ENCODE measurements at places on chromosomes 5 and 9.

GRCh38 chr5:55921617-55922016 is 70.5 kb downstream of the IL31RA start:
- no peak for DNase-seq

DNA sequence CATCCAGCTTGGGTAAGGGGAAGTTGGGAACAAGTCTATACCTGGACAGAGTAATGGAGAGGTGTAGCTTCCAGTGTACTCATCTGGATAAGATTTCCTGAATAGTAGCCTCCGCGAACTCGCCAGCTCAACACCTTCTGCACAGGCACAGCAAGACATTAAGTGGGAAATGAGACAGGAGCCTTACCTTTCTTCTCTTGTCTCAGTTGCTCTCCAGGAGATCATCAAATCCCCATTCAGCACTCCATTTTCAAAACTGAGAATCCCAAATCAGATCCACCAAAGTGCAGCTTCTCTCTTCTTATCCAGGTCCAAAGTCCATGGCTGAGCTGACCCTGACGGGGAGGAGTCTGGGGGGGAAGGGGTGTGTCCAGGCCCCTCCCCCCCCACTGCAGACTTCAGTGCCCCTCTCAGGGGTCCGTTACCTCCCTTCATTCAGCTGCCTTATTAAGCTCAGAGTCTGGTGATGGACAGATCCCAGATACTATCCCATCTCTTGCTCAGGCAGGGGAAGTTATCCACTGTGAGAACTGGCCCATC is 5.9 kb upstream of the MGAT1 start:
- no peak for DNase-seq

DNA sequence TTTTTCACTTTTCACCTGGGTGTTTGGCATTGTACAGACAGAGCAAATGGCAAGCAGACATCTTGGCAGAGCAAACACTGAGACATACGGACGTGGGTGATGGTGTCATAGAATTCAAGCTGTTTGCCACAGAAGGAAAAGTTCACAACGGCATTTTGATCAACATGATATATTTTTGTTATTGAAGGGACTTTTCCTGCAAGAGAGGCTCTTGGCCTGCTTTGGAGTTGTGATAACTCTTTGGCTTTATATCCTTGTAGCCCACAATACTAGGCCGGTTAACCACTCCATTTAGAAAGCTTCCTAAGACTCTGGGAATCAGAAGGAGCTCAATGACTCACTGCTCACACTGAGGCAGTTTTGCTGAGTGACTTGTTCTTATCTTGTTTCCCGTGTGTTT is 1038.3 kb downstream of the TLE1 start:
- no peak for DNase-seq

- DNase-seq = no peak
These were observed 65.7 kb downstream of the EFNA5 start for GRCh38 chr5:107604990-107605389.

DNA sequence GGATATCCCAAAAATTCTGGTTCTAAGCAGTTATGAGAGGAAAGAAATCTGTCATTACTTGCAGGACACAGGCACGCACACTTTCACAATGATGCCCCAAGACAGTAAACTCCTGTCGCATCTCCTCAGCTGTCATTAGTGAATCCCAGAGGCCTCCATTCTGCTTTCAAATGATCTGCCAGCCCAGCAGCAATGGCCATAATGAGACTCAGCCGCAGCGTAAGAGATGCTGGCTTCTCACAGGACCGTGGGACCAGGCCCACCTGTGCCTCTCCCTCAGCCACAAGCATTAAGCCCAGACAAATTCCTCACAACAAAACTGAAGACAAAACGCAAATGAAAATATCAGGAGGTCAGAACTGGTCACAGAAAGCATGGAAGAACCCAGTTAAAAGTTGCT is 98.0 kb upstream of the VLDLR start:
- no peak for DNase-seq

- no peak for DNase-seq
These were observed 323.1 kb upstream of the ACTBL2 start for GRCh38 chr5:57805732-57806131.

GRCh38 chr5:151097820-151098767 is 17.3 kb upstream of the TNIP1 start:
- DNase-seq = no peak

- no peak for DNase-seq
These were observed 818.2 kb downstream of the TLR4 start for GRCh38 chr9:118522093-118523028.

DNA sequence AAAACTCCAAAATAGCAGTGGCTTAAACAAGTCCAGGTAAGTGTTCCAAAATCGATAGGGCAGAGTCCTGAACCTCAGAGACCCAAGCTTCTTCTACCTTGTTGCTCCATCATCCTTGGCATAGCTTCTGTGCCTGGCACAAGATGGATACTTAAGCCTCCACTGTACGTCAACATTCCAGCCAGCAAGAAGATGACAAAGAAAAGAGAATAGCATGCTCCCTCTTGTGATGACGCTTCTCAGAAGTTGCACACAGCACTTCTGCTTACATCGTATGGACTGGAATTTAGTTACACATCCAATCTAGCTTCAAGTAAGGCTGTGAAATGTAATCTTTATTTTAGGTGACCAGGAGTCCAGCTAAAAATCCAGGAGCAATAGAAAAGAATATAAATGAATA is 227.4 kb downstream of the ESM1 start:
- DNase-seq = no peak

GRCh38 chr5:132110930-132111329 is 37.3 kb downstream of the CSF2 start:
- DNase-seq = no peak

GRCh38 chr5:113190347-113190746 is 213.7 kb downstream of the DCP2 start:
- no peak for DNase-seq

GRCh38 chr9:94802251-94802650 is 75.8 kb downstream of the AOPEP start:
- no peak for DNase-seq

DNA sequence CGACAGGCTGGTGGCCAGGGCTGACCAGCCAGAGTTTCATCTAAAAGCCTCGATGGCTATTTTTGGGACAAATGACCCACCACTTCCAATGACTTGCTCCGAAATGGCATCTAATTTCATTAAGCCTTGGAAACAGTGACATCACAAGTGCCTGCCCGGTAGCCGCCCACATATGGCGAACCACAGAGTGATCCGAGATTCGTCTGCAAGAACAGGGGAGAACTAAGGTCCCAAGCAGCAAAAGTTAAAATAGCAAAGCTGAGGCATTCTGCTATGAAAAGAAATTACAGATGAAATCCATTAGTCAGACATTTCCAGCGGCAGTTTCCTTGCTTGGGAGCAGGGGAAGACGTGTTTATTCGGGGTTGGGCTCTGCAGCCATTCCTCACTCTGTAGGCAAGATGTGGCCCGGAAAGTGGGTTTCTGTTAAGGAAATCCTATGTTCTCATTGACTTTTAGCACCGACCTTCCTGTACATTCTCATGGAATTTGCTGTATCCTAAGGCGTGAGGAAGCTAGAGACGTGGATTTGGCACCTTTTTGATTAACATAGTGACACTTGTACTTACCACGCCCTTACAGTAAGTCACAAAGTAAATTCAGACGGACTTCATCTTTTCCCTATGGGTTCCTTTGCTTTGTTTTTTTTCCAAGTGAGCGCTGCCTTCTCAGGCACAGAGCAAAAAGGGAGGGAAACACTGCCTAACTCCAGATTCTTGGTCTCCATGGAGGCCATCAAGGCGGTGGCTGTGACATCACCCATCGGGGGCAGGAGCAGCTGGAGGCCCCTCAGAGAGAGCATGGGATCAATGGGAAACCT is 45.1 kb downstream of the ERGIC1 start:
- no peak for DNase-seq

DNA sequence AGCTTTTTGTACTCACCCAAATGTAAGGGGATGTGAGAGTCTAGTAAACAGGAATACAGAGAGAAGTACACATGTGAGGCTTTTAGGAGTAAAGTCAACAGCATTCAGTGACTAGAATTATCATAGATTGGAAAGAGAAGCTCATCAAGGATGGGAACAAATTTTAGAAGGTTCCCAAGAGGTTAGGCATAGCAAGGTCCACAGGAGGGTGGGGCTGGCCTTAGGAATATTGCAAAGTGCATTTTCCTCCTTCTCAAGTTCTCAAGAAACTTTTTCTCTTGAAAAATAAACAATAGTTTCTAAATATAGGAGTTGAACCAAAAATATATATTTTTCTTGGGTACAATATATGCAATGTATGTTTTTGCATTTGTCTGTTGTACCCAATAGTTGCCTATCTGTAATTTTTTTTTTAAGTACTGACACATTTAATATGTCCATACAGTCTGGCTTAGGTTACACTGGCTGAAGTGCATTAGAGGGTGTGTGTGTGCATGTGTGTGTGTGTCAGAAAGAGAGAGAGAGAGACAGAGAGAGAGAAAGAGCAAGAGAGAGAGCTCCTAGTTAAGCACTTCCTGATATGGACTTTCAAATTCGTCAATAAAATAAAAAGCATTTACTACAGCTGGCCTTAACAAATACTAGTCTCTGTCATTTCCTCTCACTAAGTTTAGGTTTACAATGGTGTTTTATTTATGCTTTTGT is 62.2 kb downstream of the SNX18 start:
- no peak for DNase-seq

DNA sequence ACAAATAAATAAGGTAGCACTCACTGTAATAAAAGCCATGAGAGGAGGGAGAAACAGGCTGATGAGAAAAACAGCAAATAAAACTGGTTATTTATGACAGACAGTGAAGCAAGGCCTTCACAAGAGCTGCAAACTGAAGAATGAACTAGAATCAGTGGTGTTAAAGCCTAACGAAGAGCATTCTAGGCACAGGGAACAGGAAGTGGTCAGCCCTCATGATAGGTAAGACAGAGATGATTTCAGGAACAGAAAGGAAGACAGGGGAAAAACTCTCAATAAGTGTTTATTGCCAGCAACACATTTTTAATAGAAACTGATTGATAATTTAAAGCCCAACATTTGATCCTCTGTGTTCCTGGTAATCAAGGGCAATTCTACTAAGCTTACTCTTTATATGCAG is 124.5 kb downstream of the EDIL3 start:
- no peak for DNase-seq

- DNase-seq = no peak
These were observed 49.7 kb downstream of the PLPP1 start for GRCh38 chr5:55485073-55485472.

- no peak for DNase-seq
These were observed 50.5 kb downstream of the HACD4 start for GRCh38 chr9:20980832-20981455.

- no peak for DNase-seq
These were observed 10.1 kb downstream of the FBXL7 start for GRCh38 chr5:15510092-15510491.

DNA sequence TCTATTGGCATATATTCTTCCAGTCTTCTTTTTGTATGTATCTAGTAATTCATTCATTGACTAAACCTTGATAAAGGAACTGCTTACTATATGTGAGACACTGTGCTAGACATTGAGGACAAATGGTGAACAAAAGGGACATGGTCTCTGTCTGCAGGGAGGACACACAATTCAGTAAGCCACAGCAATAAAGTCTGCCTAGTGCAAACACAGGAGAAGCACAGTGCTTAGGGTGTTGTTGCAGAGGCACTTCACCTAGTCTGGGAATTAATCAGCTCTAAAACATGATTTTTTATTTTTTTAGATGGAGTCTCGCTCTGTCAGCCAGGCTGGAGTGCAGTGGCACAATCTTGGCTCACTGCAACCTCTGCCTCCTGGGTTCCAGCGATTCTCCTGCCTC is 6.4 kb upstream of the CCL28 start:
- DNase-seq = no peak

DNA sequence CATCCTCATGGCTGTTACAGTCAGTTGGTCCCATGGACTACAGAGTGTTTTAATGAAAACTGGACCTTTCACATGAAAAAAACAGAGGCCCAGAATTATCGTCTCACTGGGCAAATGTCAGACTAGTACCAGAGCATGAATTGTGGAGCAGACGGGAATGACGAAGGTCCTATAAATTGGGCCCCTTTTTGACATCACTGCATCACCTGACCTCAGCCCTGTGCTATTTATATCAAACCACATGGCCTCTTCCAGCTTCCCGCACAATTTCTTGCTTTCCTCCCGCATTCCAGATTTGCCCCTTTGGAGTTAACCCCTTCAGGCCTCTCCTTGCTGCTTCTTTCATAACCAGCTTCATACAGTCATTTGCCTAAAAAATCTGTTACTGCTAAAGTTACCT is 301.7 kb downstream of the ATPSCKMT start:
- DNase-seq = no peak
